ENCODE measurements at places on chromosomes 1 and 21.

DNA sequence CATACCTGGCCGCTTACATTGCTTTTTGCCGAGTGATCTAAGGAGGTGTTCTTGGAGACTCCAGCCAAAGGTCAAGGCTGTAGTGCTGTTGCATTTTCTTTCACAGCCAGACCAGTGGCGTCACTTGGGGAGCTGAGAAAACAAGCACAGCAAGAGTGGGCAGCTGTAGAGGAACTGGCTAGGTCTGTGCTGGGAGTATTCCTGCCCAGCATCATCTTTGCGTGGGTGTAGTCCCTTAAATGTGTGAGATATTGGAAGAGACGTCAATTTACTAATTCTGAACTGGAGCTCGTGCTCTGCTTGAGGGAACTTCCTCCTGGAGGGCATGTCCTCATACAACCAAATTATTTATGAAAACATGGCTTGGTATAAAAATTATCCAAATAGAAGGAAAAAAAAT, 10.2 kb downstream of the UBIAD1 start:
- no peak for DNase-seq

- peak; percentile 52 for DNase-seq
Observed at GRCh38 chr21:43842742-43843141, 22.3 kb upstream of the AGPAT3 start.

GRCh38 chr1:111604931-111605330, 14.7 kb upstream of the RAP1A start:
- DNase-seq, result no peak

- DNase-seq, result no peak
Observed at GRCh38 chr1:46497020-46497419, 7.4 kb downstream of the DMBX1 start.

DNA sequence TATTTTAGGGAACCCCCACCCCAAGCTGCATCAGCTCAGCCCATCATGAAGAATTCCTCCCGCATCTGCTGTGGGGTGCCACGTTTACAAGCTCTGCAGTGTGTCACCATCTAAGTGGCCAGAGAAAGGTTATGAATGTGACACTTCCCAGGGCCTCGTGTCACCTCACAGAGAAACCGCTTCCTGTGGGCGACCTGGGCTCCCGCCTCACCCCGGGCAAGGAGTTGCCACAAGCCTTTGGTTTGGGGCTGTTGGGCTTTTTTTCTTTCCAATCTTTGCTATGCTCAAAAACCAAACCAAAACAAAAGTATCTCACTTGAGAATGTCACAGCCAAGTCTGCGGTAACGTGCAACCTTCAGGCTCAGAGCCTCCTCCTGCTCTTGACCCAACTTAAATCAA, 82.1 kb upstream of the ARHGEF16 start:
- peak; percentile 53 for DNase-seq

DNA sequence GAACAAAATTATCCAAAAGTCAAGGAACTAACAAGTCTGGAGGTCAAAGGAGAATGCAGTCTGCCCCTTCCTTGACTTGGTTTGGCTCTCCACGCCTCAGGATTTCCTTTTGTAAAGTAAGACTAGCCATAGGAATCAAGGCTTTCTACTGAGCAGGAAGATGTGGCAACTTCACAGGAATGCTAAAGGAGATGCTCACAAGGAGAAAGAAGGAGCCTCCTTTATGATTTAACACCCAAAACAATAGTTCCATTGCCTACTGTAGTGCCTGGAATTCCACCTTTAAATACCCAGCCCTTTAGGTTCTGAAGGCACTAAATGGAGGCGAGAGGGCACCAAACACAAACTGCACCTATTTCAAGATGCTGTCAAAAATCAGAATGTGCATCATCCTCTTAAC, 176.3 kb upstream of the NFIA start:
- no peak for DNase-seq

GRCh38 chr1:85983316-85983715, 173.3 kb downstream of the COL24A1 start:
- DNase-seq, result no peak

DNA sequence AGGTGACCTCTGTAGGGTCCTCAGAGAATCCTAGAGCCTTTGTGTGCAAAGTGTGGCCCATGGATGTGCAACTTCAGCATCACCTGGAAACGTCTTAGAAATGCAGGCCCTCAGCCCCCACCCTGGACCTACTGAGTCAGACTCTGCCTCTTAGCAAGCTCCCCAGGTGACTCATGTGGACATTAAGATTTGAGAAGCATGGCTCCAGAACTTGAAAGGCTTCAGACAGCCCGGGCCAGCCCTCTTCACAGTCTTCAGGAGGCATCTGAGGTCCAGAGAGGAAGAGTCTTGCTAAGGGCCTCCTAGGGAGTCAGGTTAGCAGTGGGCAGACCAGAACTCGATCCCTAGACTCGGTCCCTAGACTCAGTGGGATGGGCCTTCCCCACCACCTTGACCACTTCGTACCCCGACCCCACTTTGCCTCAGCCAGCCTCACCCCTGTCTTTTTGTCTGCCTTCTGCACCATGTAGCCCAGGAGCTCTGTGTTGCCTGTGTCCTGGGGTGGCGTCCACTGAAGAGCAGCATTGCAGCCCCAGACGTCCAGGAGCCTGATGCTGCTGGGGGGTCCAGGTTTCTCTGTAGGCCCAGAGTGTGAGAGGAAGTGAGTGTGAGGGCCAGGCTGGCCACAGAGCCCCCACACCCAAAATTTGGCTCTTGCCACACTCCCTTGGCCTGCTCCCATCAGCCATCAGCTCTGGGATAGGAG, 4.8 kb downstream of the MYBPH start:
- DNase-seq, result no peak

GRCh38 chr1:63575340-63575826, 17.8 kb upstream of the PGM1 start:
- peak; percentile 26 for DNase-seq

- no peak for DNase-seq
Observed at GRCh38 chr1:197715806-197716205, 59.5 kb downstream of the DENND1B start.

DNA sequence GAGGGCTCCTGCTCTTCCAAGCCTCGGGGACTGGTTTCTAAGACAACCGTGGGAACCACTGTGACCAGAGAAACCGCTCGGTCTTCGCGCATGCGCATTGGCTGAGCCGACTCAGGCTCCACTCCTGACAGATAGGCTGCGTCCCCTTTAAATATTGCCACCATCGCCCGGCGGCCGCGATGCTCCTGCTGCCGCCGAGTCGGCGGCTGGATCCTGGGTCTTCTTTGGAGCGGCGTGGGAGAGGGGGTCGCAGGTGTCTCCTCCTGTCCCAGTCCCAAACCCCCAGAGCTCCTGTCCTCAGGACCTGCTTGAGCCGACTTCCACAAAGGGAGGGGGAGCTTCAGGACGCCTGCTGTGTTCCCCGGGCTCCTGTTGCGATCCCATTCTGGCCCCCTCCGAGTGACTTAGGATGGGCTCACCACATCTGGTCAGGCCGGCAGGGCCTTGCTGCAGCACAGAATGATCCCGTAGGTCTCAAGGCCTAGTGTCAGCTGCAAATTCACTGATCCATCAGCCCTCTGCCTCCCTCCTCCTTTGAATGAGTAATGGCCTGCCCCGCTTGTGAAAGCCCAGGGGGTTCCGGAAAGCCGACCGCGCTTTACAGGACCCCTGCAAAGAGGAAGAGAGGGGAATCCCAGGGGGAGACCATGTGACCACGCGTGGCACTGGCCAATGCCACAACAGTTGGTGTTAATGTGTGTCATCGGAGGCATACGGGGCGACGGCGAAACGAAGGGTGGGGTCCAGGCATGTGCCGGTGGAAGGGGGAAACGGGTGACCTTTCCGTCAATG, 683.2 kb upstream of the TPTE start:
- no peak for DNase-seq

DNA sequence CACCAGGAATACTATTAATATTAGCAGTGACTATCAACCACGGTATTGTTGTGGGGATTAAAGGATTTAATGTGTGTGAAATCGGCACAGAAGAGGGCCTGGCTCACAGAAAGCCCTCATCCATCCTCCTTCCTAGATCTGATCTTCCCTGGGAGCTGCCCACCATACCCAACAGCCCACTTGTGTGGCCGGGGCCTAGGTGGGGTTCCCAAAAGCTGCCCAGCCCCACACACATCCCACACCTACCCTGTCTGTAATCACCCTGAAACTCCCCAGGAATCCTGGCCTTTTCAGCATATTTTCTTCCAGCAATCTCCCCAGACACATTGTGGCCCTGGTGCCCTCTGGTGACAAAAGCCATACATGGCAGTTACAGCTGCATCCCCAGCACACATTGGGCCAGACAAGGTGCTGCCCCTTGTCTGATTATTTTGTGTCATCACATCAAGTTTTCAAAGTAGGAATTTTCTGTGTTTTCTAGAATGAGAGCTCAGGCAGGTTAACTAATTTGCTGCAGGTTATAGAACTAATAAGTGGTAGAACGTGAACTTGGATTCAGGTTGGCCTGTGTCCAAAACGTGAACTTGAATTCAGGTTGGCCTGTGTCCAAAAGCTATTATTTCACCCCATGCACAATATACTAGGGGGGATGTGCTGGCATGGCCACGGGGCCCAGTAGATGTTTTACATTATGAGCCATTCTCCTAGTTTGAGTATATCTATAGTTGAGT, 5.3 kb upstream of the SLC6A9 start:
- peak; percentile 76 for DNase-seq

- DNase-seq, result no peak
Observed at GRCh38 chr21:26110715-26111114, 59.9 kb downstream of the APP start.

GRCh38 chr21:36510911-36511310, 31.0 kb upstream of the CLDN14 start:
- no peak for DNase-seq

- peak; percentile 64 for DNase-seq
Observed at GRCh38 chr1:30758785-30759380, 1.3 kb upstream of the LAPTM5 start.

DNA sequence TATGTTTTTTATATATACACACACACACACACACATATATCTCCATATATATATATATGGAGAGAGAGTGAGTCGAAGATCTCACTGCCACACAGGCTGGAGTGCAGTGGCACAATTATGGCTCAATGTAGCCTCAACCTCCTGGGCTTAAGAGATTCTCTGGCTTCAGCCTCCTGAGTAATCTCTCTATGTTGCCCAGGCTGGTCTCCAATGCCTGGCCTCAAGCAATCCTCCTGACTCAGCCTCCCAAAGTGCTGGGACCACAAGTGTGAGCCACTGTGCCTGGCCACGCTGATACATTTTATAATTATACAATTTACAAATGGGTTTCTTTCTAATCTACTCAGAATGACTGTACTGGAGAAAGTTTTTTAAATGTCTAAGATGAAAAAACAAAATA, 664.2 kb downstream of the PTPRC start:
- DNase-seq, result no peak

GRCh38 chr1:59543211-59543668, 246.3 kb downstream of the FGGY start:
- DNase-seq, result no peak

DNA sequence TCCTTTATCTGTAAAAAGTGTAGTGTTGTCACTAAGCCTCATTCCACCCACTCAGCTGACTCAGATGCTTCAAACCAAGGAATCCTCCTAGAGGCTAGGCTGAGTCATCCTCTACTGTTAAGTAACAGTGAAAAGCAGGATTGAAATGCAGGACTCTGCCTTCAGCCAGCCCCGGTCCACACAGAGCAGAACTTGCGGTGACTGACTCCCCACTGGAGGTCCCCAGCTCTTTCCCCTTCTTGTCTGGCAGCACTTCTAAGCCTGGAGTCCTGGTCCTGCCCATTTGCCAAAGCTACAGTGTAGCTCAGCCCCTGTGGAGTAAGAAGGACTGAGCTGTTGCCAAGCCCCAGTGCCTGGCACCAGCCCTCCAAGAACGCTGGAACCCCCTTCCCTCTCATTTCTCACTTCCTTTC, 1.7 kb downstream of the RAB7B start:
- DNase-seq, result peak; percentile 52

- DNase-seq, result no peak
Observed at GRCh38 chr1:228007801-228008341, 1.1 kb downstream of the WNT3A start.

- DNase-seq, result no peak
Observed at GRCh38 chr1:89622895-89623294, 10.0 kb upstream of the LRRC8C start.

GRCh38 chr1:202709276-202710041, 795 bp downstream of the SYT2 start:
- no peak for DNase-seq

DNA sequence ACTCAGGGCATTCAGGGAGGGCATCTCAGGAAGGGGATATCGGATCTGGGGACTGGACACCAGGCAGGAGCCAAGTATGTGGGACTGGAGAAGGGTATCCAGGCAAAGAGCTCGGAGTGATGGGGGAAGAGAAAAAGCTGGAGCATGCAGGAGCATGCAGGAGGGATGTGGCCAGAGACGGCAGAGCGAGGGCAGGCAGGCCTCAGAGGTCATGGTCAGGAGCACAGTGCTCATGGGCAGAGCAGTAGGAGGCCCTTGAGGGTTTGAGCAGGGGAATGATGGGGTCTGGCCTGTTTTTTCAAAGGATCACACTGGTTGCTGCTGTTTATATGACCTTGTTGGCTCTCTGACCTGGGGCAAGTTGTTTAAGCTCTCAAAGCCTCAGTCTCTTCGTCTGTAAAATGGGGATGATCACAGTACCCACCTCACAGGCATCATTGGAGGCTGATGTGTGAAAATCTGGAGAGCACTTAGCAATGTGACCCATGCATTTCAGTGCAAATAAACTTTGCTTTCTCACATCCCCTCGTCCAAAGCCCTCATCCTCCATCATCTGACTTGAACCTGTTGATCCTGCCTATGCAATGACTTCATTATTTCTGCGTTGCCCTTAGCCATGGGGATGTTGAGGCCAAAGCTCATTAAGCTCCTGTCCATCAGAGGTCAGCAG, 273.1 kb downstream of the MATN1 start:
- no peak for DNase-seq

- DNase-seq, result no peak
Observed at GRCh38 chr1:7422561-7422960, 348.5 kb upstream of the VAMP3 start.

- no peak for DNase-seq
Observed at GRCh38 chr1:203969846-203970245, 103.1 kb upstream of the SOX13 start.

- no peak for DNase-seq
Observed at GRCh38 chr1:164794356-164794755, 235.4 kb downstream of the PBX1 start.

GRCh38 chr1:164587617-164588501, 28.9 kb downstream of the PBX1 start:
- DNase-seq, result no peak

Measured in activated CD4-positive, alpha-beta T cell treated with anti-CD3 and anti-CD28 coated beads, Interleukin-2, Interleukin-6, amounts not matched to agents 100 ng/mL and 50 ng/mL, durations not matched to agents 16 hours and 8 hours (primary cell).